ENCODE measurements at places on chromosomes 3 and 15.

DNA sequence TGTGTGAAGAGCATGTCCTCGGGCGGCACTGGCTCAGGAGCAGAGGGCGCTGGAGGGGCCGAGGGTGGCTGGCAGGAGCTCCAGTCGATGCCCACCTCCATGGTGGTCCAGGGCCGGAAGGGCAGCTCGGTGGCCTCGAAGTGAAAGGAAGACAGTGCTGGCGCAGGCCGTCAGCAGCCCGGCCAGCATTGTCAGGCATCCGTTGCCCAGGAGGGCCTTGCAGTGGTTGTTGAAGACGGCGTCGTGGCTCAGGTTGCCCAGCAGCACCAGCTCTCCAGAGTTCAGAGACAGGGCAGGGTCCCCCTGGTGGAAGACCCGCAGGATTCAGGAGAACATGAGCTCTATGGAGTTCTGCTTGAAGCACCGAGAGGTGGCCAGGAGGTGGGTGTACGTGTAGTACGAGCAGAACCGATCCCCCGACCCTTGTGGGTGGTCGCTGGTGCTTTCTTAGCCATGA lies 16.5 kb upstream of the SIAH2 start:
- DNase-seq, result peak; percentile 42

DNA sequence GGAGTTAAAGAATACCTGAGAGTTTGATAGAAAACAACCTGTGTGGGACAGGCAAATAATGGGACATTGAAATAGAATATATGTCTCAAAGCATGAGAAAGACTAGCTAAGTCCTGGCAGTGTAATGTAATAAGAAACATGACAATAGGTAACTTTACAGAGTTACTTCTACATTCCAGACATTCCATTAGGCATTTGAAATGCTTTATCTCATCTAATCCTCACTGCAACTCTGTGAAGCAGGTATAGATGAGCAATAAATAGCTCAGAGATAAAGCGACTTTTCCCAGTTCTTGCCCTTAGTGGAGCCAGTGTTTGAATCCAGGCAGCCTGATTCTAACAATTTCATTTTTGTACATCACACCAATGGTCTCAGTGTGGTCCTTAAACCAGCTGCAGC lies 76.8 kb downstream of the CPNE4 start:
- no peak for DNase-seq

DNA sequence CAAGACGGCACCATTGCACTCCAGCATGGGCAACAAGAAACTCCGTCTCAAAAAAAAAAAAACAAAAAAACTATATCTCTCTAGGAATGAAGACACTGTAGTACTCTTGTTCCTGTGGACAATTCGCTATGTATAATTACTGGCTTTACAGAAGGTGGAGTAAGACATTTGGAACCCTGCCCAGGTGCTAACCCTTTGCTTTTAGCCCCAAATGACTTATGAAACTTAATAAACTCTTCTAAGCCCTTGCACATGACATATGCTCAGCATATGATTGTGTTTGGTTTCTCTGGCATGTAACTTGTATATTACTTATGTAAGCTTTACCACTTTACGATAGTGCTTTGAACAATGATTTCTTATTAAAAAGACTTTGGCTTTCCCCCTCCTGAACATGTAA lies 27.3 kb upstream of the PRTG start:
- no peak for DNase-seq

DNA sequence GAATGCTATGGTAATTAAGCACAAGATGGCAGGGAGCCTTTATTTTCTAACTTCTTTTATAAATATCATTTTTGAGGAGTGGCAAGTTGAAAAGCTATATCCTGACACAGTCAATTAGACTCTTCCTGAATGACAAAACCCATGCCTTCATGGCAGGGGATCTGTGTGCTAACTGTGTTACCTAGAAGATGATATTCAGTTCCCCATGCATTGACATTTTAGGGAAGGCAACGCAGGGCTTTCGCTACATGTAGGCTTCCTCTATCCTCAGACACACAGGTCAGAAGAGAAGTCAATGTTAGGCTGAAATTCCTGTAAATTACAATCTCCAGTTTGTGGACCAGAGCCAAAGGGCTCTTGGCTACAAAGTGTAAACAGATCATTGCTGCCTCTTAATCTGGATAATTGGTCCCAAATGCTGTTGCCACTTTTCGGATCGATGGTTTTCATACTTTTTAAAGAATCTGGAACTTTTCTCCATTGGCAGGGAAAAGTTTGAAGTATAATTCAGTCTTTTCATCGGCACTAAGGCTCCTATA lies 22.6 kb upstream of the NR2F2 start:
- no peak for DNase-seq

GRCh38 chr15:69075440-69075839 lies 60.9 kb downstream of the NOX5 start:
- no peak for DNase-seq

DNA sequence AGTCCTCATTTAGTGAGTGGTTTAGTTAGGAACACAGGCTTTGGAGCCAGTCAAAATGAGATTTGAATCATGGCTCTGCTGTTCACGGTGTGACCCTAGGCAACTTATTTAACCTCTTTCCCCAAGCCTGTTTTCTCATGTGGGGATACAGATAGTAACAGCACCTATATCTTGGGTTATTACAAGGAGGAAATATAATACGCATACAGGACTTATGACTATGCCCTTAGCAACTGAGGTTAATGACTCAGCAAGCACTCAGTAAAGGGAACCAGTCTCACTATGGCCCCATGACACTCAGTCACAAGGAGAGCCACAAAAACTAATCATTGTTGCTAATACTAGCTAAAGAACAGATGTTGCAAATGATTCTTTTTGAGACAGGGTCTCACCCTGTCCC lies 45.9 kb downstream of the SUMF1 start:
- no peak for DNase-seq

DNA sequence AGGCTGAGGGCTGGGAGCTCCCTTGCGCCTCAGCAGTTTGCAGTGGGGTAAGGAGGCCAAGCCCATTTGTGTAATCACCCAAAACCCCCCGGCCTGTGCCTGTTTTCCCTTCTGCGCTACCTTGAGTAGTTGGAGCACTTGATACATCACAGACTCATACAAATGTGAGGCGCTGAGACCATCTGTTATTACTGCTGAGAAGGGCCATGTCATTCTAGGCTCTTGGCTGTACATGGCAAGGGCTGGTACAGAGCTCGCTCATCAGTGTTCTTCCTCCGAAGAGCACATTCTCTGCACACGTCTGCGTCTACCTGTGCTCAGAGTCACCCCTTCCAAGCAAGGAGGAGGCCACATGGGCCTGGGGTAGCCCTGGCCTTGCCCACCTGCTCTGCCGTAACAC lies 9.3 kb downstream of the PLA2G4B start:
- no peak for DNase-seq

DNA sequence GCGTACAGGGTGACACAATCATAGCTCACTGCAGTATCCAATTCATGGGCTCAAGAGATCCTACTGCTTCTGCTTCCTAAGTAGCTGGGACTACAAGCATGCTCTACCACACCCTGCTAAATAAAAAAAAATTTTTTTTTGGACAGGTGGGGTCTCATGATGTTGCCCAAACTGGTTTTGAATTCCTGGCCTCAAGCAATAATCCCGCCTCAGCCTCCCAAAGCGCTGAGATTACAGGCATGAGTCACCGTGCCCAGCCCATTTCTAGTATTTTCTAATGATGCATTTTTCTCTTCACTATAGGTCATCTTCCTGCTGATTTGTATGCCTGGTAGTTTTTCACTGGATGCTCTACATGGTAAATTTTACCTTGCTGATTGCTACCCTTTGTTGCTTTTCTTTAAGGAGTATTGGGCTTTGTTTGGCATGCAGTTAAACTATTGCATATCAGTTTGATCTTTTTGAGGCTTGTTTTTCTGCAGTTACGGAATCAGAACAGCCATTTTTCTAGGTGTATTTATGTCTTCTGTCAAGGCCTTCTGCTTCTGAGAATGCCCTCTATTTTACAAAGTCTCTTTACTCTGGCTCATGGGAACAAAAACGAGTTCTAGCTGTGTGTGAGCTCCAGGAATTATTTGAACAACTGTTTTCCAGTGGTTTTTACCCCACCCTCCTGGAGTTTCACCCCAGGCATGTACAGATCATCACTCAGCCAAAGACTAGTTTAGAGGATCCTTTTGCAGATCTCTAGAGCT lies 14.2 kb upstream of the NPTN start:
- no peak for DNase-seq

GRCh38 chr3:37181756-37182155 lies 7.4 kb upstream of the LRRFIP2 start:
- DNase-seq, result no peak

DNA sequence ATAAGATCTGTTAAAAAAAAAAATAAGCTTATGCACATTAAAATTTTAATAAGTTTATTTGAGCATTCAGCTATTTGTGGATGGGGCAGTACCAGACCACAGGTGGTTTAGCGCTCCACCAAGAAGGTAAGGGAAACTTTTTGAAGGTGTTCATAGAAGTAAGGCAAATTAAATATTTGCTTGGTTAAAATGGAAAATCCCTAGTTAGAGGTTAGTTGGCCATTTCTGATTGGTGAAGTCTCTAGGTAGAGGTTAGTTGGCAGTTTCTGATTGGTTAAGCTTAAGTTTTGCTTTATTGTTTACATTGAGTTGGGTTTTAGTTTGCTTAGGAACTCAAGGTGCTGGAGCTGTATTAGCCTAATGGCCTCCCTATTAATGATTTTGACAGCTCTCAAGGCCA lies 30.7 kb downstream of the SCN11A start:
- no peak for DNase-seq

DNA sequence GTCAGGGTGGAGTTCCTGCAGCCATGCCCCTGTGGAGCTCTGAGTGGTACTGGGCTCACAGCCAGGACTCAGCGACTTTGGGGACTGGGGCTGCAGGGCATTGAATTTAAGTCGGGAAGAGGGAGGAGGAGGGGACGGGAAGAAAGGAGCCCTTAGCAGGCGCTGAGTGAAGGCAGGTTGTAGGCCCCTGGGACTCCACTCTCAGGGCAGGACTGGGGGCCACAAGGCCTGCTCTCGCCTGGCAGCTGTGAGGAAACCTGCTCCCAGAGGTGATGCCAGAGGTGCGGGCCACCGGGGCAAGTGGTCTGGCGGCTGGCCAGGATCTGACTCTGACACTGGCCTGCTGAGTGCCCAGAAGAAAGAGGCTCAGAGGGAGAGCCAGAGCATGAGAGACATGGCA lies 73.5 kb downstream of the EPHB3 start:
- no peak for DNase-seq

DNA sequence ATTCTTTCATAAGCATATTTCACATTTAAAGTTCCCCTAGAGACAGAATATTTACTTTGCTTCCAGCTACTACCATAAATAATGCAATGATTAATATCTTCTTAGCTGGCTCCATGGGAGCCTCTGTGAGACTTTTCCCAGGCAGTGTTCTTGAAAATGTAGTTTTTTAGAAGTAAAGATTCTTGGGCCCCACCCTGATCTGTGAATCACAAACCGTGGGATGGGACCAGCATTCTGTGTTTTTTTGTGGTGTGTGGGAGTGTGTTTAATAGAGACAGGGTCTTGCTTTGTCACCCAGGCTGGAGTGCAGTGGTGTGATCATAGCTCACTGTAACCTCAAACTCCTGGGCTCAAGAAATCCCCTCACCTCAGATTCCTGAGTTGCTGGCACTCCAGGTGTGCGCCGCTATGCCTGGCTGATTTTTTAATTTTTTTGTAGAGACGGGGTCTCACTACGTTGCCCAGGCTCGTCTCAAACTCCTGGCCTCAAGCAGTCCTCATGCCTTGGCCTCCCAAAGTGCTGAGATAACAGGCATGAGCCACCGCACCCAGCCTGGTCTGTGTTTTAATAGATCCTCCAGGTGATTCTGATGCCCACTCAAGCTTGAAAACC lies 83.0 kb downstream of the KLHL25 start:
- DNase-seq, result no peak

DNA sequence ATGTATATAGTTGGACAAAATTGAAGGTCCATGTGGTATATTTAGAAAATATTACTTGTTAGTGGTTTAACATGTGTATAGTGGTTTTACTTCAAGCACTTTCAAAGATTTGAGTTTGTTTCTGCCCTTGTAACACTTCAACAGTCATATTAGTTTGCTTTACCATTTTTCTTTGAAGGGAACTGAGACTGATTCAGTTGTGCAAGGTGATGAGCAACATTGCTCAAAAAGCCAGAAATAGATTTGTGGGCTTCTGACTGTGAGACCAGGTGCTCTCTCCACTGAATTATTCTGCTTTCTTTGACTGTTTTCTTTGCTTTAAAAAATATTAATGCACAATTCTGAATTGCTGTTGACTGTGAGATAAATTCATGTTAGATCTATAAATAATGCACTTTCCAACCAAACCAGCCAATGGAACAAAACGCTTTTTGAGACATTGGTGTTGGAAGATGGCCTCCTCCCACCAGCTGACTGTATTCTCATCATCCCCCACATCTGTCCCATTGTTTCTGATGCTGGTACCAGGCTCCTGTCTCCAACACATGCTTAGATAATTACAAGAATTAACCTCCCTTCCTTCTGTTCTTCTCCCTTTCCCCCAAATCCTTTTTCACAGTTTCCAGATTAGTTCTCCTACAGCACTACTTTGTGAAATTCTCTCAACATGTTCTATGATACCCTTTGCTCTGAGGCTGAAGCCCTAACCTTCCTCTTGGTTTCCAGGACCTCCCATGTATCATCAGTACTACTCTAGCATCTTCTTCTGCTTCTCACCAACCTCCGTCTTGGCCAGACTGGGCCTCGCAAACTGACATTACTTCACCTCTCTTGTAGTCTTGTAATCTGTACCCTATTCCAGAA lies 27.9 kb downstream of the PLCL2 start:
- no peak for DNase-seq

DNA sequence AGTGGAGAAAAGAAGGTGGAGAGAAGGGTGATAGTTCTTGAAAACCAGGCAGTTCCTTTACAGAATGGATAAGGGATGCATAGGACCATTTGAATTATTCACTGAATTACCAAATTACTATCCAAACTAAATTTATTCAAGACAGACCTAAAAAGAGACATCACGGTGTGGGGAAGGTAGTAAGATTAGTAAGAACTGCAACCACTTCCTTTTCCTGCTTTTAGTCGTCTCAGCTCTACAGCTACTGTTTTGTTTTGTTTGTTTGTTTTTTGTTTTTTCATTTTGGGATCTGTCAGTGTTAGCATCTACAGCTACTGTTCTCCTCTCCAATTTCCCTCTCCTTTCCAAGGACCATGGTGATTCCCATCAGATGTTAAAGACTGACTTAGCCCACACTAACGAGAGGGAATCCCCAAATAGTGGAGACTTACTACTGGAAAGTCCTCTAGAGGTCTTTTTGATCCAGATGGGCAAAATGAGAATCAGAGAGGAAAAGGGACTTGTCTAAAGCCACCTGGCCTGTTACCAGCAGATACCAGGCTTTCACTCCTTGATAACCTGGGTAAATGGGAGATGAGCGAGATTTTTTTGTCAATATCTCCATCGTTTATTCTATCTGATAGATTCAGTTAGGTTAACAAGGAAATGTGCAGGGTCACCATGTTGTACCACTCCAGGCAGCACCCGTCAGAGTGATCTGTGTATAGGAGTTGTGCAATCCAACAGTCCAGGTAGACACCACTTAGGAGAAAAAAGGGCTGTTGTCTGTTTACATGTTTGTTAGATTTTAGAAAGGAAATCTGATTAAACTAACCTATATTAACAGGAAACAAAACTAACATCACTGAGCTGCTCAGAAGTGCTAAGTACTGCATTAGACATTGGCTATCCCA lies 6.0 kb downstream of the HCLS1 start:
- DNase-seq, result no peak

Data from liver (tissue), 10 donors.